ENCODE measurements at places on chromosomes 13 and 19.

DNA sequence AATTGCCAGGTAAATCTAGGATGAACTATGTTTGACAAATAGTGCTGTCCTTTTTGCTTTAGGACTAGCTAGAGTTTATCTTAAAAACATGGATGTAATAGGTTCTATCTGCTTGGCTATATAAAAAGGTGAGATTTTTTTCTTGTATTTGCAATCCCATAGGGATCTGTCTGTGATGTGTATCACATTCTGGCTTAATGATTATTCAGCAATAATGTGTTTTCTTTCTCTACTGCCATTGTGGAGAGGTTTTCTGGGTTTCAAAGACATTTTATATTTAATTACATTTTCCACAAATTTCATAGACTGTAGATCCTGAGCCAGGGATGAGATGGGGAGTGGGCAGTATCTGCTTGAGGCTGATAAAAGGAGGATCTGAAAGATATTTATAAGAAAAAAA lies 277.8 kb upstream of the SLITRK5 start:
- DNase-seq, result no peak

GRCh38 chr13:36288794-36289391 lies 8.7 kb downstream of the CCDC169 start:
- no peak for DNase-seq

- DNase-seq, result peak; percentile 39
Observed at GRCh38 chr19:55086730-55087541, 11.3 kb downstream of the EPS8L1 start.

DNA sequence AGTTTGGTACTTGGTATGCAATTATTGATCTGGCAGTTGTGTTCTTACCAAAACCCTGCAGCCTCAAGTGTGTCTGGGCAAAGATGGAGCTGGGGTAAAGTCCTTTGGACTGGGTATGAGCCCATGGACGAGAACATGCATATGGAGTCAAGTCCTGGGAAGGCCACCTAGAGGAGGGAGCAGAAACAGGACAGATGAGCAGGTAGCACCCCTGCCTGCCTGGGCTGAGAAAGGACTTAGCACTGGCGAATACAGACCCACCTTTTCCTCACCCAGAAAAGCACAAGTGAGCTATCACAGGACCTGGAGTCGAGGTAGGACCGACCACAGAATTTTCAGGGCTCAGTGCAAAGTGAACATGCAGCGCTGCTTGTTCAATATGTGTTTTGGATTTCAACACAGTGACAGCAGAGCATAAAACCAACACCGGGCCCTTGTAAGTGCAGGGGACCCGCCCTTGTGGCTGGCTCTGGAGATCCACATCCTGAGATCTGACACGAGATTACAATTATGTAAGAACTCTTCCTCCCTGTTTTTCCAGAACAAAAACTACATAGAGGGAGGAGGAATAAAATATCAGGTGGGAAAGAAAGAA lies 25.9 kb downstream of the IGFL2 start:
- DNase-seq, result no peak

GRCh38 chr19:3462991-3463713 lies 17.2 kb downstream of the SMIM24 start:
- no peak for DNase-seq

DNA sequence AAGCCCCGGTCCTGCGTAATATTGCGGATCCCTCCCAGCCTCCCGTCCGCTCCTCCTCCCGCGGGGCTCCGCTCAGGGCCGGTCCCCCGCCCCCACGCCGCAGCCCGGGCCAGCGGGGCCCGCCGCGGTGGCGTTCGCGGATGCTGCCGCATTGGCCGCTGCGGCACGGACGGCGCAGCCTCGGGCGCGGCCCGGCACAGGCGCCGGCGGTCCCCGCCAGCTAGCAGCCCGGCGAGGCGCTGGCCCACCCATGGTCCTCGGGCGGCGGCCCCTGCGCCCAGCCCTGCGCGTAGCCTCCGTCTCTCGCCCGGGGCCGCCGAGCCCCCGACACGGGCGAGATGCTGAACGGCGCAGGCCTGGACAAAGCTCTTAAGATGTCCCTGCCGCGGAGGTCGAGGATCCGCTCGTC lies at the start of gene ATP8A2:
Gene ATP8A2, plus strand, starts transcription at position 100 of the 409 bp plus-strand sequence. Its CDS starts 239 bp downstream, at position 339.
- DNase-seq, result peak; percentile 16

GRCh38 chr13:28530729-28531076 lies 35.8 kb upstream of the FLT1 start:
- DNase-seq, result no peak

GRCh38 chr13:22243469-22244163 lies 572.7 kb downstream of the FGF9 start:
- DNase-seq, result no peak

GRCh38 chr19:13229246-13229645 lies 79.0 kb downstream of the IER2 start:
- no peak for DNase-seq

DNA sequence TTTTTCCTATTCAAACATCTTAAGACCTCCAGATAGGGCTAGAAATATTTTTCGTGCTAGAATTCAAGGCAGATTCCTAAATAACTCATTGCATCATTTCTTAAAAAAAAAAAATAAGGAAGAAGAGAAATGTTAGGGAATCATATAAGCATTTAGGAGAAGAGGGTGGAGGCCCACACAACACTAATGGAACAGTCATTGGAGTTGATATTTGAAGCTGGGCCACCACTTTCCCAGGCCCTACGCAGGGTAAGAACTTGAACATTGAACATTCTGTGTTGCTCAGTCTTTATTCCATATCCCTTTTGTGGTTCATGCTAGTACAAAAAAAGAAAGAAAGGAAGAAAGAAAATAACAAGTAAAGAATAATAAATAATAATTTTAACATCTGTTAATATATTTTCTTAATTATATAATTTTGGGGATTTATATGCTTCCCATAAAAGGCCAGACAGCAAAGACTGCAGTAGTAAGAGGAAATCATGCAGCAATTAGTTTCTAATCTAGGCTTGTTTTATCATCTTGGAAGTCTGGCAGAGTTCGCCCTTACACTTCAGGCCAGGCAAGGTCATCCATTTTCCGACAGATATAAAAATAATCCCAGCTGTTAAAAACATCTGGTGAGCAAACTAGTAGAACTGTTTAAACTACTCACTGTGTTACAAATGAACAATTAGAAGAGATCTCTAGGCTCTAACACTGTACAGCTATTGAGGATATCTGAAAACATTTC lies 127.7 kb downstream of the FRY start:
- DNase-seq, result no peak

GRCh38 chr13:31134039-31134711 lies 27.5 kb downstream of the HSPH1 start:
- no peak for DNase-seq

GRCh38 chr13:37706041-37706440 lies 107.5 kb upstream of the POSTN start:
- no peak for DNase-seq

GRCh38 chr19:45781214-45782161 lies 802 bp downstream of the DMPK start:
- no peak for DNase-seq

DNA sequence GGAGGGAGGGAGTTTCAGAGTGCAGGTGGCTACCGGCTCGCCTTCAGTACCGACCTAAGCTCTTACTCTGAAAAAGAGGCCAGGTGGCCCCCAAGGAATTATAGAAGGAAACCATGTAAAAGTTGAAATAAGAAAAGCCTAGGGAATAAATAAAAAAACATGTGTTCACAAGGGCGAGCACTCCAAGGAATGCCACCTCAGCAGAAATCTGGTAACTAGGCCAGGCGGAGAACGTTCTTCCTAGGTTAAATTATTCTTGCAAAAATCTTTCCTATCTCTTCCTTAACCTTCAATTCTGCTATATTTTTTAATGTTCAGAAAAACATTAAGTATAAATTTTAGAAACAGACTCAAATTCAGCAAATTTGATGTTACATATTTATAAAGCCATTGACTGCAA lies 1260.3 kb upstream of the SLC10A2 start:
- no peak for DNase-seq

DNA sequence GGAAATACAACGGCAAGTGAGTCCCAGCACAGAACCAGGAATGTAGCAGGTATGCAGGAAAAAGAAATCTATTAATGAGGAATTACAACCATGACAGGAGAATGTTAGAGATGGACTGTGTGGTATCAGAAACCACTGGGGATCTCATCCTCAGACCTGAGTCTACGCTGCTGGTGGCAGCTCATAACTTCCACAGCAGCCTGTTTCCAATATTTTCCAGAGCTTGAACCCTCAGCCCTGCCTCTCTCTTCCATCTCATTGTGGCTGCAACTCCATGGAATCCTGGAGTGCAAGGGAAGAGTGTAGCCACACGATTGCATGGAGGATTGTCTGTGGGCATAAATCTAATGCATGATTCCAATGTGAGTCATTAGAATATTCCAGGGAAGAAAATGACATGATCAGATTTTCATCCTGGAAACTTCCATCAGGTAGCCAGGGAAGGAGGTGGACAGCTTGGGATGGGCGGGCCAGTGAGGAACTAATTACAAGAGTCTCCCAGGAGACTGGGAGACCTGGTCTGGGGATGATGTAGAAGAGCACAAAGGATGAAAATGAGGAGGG lies 14.9 kb downstream of the PLA2G4C start:
- DNase-seq, result no peak

DNA sequence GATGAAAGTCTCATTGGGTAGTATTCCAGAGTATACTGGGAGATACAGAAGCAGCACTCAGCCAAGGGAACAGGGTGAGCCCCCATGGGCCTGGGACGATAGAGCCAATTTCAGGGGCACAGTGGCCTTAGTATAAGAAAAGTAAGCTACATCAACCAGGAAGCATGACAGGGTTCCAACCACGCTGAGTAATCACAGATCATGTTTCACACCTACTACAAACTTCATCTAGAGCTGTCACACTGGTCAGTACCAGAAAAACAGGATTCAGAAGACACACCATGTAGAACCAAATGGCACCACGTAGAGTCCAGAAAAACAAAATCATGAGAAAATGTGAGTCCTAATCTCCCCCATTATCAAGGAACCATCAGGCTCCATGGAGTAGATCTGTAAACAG lies 1292.4 kb upstream of the MIR17HG start:
- DNase-seq, result no peak

DNA sequence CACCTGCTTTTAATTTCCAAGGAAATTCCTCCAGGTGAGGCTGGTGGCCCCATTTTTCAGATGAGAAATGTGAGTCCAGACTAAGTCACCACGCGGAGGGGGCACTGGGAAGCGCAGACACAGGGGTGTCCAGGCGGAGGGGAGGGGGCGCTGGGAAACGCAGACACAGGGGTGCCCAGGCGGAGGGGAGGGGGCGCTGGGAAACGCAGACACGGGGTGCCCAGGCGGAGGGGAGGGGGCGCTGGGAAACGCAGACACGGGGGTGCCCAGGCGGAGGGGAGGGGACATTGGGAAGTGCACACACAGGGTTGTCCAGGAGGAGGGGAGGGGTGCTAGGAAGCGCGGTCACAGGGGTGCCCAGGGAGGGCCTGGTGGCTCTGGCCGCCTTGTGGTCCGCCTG lies 3.5 kb downstream of the GRK1 start:
- DNase-seq, result no peak

DNA sequence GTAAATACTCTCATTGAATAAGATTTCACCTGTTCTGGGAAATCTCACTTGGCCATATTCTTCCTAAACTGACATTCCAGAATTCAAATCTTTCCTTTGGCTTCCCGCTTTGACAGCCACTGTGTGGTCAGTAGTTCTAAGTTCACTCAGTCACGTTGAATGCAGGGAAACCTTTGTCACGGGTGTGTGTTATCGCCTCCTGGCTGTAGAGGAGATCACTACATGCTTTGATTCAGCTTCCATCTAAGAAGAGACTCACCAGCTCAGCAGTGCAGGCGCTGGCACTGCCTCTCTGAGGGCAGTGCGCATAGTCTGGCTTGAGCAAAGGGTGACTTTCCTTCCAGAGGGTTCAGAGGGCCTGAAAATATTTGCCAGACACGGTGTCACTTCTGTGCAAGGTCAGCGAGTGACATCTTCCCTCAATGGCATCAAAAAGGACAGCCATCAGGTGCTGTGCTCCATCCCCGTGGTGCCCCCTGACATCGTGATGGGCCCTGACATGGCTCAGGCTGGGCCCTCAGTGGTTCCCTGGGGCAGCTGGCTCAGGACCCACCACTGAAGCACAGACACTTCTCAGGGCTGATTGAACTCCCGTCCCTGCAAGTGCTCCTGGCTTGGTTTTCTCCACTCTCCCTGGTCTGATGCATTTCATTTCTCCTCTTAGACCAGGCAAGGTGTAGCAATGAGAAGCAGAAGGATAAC lies 635.4 kb upstream of the ARGLU1 start:
- DNase-seq, result no peak

DNA sequence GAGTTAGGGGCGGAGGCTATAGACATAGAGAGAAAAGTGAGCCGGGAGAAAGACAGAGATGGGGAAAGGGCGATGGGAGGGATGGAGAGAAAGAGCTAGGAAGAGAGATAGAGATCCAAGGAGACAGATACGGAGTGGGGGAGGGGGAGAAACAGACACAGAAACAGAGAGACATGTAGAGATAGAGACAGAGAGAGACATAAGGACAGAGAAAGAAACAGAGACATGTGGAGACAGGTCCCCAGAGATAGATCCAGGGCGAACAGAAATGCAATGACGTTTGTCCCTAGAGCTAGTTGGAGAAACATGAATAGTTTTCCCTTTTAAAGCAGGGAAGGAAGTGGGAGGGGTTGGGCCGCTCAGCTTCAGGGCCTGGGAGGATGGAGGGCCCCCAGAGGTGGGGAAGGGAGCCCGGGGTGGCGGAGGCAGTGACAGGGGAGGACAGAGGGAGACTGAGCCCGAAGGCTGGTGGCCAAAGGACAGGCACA lies 4.6 kb downstream of the PPP1R14A start:
- no peak for DNase-seq

DNA sequence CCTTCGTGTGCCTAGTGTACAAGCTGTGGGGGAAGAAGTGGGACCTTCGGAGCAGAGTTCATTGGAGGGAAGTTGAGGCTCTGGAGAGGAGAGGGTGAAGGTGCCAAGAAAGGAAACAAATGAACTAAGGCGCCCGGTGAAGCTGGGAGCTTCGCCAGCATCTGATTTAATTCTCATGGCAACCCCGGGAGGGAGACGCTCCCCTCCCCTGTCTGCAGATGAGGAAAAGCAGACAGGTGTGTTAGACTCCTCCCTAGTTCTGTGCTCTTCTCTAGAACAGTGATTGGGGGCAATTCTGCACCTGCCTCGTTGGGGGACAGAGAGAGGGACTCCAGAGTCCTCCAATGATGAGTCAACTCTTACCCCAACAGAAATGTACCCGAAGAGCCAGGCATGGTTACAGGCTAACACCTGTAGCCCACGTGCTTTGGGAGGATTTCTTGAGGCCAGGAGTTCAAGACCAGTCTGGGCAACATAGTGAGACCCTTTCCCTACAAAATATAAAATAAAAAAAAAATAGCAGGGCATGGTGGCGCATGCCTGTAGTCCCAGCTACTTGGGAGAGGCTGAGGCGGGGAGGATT lies 4.2 kb downstream of the SSC5D start:
- DNase-seq, result no peak

- DNase-seq, result no peak
Observed at GRCh38 chr13:30042891-30043630, 192.6 kb upstream of the UBL3 start.

- DNase-seq, result no peak
Observed at GRCh38 chr19:51751655-51752054, at the start of gene FPR1. Gene FPR1 (minus strand): TSS chr19:51751878. CDS start chr19:51746994, 4,884 bp downstream.

- no peak for DNase-seq
Observed at GRCh38 chr19:16051254-16052025, 24.9 kb upstream of the TPM4 start.

- no peak for DNase-seq
Observed at GRCh38 chr13:29323954-29324353, 271.5 kb downstream of the SLC7A1 start.

- DNase-seq, result no peak
Observed at GRCh38 chr19:40223135-40223822, 3.2 kb downstream of the CCNP start.

- DNase-seq, result no peak
Observed at GRCh38 chr19:29295285-29295684, 82.3 kb upstream of the UQCRFS1 start.

GRCh38 chr13:113917096-113917495 lies 53.2 kb upstream of the GAS6 start:
- no peak for DNase-seq

All from activated B cell treated with CpG ODN at 0.5 μM for 24 hours (primary cell).